GDM1 (cell line): ENCODE measurements at places on chromosomes 3 and 15.
A peak's percentile ranks its signal among the peaks of the same experiment; 100 is the strongest.

DNA sequence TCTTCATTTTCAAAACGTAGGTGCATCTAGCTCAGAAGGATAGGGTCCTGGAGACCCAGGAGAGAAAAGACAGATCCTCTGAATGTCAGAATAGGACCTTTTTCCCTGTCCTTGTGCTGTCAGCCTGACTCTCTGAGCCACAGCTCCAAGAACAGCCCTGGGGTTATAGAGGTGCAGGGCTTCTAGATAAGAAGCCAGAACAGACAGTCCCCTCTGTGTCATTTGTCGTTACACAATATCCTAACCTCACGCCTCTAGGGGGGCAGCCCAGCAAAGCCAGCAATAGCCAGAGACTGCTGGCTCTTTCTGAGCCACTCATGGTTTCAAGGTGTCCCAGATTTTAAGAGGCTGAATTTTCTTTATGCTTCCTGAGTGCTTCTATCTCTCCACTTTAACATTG, 153.2 kb upstream of the THBS1 start:
- DNase-seq: no peak

DNA sequence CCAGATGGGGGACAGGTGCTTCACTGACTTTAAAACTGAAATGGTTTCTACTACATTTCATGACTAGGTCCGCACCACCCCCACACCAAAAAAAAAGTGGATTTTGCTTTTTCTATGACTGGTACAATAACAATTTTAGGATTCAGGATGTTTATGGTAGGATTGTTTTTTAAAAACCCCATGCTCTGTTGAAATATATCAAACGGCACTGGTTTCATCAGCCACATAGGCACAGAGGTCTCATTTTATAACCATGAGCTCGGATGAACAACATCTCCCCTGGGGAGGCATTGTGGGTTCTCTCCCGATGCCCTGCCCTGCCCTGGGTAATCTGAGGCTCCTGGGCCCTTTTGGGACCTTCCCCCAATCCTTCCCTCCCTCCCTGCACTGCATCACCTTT, 202.7 kb upstream of the KBTBD8 start:
- no peak for DNase-seq

DNA sequence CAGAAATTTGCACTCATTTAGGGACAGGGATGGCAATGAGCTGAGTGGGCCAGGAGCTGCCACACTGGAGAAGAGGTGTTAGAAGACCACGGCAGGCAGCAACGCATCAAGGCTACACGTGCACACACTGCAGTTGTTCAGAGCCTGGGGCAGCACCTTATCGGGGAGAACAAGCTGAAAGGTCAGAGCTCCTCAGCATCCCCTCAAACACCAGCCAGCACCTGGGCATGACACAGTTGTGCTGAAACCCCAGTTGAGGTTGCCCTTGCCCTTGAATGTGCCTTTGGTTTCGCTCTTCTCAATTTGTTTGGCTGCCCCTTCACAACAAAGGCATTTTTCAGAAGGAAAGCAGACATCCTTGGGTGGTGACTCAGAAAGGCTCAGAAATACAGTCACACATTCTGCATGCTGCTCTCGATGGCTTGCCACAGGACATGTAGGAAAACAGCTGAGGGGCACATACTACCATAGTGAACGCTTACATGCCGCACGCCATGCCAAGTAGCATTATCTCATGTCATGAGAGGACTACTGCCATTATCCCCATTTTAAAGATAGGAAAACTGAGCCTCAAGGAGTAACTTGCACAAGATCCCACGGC, 57.6 kb downstream of the ST8SIA2 start:
- no peak for DNase-seq

- DNase-seq: no peak
These were observed 266.9 kb upstream of the STT3B start for GRCh38 chr3:31265646-31266428.

- no peak for DNase-seq
These were observed 396.6 kb downstream of the NAALADL2 start for GRCh38 chr3:175255698-175256097.

DNA sequence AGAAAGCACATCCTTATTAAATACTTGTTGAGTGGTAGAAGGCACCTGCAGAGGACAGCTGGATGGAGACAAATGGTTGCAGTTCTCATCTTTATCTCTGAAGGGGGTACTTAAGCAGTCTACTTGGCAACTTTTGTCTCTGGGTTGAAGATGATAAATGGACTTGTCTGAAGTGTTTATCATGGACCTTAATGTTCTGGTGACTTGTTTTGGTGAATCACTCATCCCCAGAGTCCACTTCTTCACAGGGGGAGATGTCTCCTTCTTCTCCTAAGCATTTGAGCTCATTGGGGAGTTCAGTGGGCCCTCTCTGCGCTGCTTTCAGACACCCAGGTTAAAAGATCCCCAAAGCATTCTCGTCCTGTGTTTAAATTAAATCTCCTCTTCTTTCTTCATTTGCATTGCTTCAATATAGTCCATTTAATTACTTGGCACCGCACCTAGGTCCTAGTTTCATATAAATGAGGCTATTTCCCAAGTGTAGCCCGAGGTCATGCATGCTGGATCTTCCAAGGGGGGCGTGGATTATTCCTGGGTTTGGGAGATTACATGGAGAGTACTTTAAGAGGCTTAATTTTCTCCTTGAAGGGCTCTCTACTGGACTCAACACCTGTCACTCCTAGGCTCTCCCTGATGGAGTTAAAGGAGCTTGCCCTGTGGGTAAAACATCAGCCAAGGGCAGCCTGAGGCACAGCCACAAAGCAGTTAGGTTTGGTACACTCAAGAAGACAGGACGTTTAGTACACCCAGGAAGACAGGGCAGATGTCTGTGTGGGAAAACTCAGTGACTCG, 239.3 kb upstream of the C2CD4B start:
- DNase-seq: no peak

DNA sequence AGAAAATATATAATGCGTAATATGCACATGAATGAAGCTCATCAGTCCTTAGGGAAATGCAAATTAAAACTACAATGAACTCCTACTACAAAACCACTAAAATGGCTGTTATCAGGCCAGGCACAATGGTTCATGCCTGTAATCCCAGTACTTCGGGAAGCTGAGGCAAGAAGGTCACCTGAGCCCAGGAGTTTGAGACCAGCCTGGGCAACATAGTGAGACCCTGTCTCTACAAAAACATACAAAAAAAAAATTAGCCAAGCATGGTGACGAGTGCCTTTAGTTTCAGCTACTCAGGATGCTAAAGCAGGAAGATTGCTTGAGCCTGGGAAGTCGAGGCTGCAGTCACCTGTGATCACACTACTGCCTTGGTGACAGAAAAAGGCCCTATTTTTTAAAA, 85.2 kb downstream of the MAP4 start:
- DNase-seq: no peak

DNA sequence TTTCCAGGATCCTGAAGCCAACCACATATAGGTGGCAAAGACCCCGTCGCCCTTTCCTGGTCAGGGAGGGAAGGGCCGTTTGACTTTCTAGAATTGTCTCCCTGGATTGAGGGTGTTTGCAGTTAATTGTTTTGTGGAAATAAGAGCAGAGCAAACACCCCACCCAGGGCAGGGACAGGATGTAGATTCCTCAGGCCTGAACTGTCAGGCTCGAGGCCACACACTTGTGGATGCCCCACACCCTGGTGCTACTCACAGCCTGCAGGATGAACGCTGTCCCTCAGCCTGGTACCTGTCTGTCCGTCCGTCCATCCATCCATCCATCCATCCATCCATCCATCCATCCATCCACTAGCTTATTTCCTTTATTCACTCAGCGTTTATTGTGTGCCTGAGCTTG, 29.9 kb upstream of the FLNB start:
- DNase-seq: no peak

DNA sequence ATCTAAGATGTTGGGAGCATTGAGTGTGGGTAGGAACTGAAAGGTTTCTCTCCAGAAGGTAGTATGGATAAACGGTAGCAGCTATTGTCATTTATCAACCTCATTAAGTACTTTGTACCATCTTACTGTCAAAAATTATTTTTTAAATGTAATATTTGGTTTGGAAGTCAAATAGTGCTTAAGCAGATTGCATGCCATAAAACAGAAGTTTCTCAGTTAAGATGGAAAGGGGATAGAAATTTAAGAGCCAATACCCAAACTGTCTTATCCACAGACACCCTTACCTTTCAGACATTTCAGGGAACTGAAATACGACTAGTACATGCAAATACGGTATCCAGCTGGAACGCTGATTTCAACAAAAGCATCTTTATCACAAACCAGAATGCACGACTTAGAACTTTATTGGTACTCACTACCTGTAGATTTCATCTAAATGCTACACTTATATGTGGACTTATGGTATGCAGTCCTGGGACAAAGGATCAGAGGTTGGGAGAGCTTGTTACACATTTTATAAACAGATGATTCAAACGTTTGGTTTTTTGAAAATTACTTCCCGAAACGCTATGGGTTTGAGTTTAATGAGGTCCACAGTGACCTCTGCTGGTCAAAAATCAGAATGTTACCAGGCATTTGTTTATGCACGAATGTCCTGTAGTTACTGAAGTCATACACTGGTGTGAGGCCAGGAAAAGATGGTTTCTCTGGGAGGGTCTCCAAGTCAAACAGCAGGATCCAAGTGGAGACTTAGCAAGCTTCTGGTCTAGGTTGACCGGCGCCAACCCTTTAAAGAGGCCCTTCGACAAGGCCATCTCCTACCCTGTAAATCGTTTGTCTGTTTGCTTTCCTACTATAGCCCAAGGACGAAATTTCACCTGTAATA, 45.7 kb upstream of the DUT start:
- peak; percentile 24 for DNase-seq

DNA sequence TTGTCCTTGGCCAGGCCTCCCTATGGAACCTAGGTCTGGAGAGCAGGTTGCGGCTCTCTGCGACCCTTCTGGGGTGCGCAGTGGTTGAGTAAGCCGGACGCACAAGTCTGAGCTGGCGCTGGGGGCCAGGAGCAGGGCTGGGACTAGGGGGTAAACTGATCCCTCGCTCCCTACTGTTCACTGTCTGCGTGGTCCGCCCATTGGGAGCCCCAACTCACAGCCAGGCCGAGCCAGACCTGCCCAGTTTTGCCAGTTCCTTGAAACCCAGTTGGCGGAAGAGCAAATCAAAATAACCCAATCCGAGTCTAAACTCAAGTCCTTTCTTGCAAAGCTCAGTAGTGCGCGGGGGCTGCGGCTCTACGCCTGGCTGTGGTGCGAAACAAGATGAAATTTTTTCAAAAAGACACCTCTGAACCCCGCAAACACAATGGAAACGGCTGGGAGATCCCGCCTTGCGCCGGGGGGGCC, 17.5 kb downstream of the RGMA start:
- no peak for DNase-seq

DNA sequence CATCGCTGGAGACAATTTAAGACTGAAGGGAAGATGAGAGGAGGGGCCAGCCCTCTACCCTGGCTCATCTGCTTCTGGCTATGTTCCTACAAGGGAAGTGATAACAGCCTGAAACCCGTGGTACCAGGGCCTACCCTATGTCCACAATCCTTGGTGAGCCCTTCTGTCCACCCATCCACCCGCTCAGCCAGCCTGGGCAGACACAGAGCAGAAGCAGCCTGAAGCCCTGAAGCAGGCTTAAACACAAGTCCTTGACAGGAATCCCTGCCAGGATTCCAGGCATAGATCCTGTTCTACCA, 15.4 kb downstream of the CLK3 start:
- DNase-seq: no peak

DNA sequence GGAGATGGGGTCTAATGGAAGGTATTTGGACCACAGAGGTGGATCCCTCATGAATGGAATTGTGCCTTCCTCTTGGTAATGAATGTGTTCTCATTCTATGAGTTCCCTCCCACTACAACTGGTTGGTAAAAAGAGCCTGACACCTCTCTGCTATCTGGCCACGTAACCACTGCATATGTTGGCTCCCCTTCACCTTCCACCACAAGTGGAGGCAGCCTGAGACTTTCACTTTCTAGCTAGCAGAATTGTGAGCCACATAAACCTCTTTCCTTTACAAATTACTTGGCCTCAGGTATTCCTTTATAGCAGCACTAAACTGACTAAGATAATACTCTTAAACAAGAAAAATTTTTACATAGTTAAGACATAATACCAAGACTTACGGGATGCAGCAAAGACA, 155.3 kb downstream of the NR1I2 start:
- DNase-seq: peak; percentile 7

- DNase-seq: no peak
These were observed 48.4 kb downstream of the TMEM45A start for GRCh38 chr3:100540791-100541334.

DNA sequence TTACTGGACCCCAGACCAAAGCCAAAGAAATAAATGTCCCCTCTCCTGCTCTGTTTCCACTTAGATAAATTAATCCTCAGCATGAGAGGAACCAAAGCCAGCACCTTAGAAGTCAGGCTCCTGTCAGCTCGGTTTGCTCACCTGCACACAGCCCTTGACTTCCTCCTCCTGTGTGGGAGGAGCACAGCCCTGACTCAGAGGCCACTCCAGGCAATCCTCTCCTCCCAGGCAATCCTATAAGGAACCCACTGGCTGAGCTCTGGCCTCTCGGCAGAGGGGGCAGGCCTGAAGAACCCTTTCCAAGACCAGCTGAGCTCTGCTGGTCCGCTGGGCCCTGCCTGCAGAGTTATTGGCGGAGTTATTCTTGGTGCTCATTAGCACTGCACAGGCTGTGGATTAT, 30.8 kb downstream of the LIPC start:
- DNase-seq: no peak

DNA sequence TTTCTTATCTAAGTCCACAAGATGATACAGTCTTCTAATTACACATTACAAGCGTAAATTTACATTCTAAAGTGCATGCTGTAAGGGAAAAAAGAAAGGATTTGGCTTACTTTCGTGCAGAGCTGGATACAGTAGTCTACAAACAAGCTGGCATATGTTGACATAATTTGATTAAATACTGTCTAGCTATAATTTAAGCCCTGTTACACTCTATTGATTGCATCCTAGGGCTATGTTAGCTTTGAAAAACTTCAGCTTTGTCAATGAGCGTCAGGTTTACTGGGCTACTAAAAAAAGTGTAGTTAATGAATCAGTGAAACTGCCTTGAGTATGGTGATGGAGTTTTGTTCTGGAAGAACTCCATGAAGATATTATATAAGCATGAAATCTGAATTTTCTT, 24.5 kb upstream of the PLCL2 start:
- DNase-seq: no peak

- no peak for DNase-seq
These were observed 168.7 kb downstream of the PPM1L start for GRCh38 chr3:160924776-160925175.

GRCh38 chr15:88655800-88656488, 17.1 kb downstream of the ISG20 start:
- no peak for DNase-seq

GRCh38 chr3:11720917-11721411, 77.2 kb upstream of the VGLL4 start:
- no peak for DNase-seq
